ENCODE measurements at places on chromosomes 6 and 20.

DNA sequence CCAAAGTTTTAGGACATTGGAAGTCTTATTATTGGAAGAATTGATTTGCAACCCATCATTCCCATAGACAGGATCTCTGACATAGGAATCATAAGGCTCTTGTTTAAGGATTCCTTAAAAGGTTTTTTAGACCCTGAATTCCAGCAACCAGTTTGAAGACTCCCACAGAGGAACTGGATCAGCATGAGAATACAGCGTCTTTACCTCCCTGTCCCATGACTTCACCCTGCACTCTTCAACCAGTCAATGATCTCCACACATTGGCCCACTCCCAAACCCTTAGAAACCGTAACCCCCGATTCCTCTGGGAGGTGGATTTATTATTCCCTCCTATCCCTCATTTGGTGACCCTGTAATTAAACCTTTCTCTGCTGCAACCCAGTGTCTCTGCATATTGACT is 150.7 kb upstream of the PLCB4 start:
- DNase-seq, result no peak

DNA sequence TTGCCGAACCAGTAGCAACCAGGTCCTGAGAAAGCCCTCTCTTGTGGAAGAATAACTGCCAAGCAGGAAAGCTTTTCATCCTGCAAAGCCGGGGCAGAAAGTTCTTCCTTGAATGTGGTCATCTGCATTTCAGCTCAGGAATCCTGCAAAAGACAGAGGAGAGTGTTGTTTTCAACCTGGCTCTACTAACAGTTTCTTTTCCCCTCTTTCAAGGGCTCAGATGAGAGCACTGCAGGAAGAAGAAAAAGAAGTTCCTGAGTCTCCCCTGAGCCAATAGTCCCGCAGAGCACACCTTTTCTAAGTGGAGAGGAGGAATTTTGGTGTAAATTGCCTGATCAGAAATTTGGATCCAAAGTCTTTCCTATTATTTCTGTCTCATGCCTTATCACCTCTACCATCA is 10.7 kb downstream of the HLA-DRB1 start:
- no peak for DNase-seq

- DNase-seq, result no peak
Observed at GRCh38 chr6:34161857-34162515, 16.1 kb upstream of the GRM4 start.

GRCh38 chr6:106508834-106509233 is 120.5 kb downstream of the RTN4IP1 start:
- DNase-seq, result peak; percentile 54

- DNase-seq, result no peak
Observed at GRCh38 chr6:112352607-112353006, 5.5 kb downstream of the RFPL4B start.

DNA sequence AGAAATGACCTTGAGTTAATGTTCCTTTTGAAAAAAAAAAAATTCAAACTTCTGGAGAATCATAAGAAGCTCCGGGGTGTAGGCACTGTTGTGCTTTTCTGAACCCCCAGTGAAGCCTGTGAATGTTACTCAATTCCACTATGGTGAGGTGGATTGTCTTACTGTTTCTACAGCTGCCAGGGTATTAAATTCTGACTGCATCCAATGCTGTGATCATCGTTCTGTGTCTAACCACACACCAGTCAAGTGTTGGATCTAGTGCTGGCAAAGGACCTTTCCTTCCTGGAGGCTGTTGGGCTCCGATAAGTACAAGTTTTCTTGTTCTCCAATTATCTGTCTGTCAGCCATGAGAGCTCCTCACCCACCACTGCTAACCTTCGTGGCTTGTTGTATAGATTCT is 162.0 kb upstream of the EPHA7 start:
- DNase-seq, result no peak

Data from suppressor macrophage (primary cell).